NCI-H510A (cell line): ENCODE measurements at places on chromosomes 4 and X.

- no peak for DNase-seq
These were observed 246.8 kb upstream of the NWD2 start for GRCh38 chr4:36997727-36998126.

- DNase-seq: no peak
These were observed 33.7 kb downstream of the PIGG start for GRCh38 chr4:532588-533317.

- DNase-seq: no peak
These were observed 166.9 kb upstream of the KLF3 start for GRCh38 chr4:38497121-38497520.

- DNase-seq: no peak
These were observed 577.4 kb upstream of the INTU start for GRCh38 chr4:127055357-127055756.

DNA sequence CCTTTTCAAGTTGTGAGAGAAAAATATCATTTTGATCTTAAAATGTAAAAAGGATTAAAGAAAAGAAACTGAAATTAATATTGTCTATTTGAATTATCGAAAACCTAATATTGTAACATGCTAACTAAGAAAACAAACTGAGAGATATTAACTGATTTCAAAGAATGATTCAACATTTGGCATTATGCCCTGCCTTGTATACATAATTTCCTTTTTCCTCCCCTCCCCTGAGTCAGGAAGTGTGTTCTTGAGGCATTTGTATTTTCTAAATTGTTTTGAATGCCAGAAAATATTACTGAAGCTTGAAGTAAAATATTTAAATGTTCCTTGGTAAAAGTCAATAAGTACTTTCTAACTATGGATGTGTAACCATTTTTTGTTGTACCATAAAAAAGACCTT lies 49.4 kb downstream of the RPS6KA3 start:
- no peak for DNase-seq

DNA sequence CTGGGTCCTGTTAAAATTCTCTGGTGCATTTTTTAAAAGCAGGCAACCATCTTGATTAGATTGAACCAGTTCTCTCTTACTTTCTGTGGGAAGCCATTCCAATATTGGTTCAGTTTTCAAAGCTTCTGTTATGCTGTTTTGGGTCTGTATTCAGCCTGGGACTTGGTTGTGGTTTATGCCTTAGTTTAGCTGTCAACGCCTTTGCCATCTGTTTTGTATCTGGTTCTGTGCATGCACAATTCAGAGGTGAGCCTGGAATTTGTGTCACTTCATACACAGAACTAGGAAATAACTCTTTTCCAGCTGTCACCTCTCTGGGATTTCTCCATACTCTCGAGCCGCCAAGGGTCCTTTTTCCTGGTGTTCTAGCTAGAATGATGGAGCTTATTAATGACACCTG lies 46.2 kb downstream of the STAP1 start:
- DNase-seq: no peak

DNA sequence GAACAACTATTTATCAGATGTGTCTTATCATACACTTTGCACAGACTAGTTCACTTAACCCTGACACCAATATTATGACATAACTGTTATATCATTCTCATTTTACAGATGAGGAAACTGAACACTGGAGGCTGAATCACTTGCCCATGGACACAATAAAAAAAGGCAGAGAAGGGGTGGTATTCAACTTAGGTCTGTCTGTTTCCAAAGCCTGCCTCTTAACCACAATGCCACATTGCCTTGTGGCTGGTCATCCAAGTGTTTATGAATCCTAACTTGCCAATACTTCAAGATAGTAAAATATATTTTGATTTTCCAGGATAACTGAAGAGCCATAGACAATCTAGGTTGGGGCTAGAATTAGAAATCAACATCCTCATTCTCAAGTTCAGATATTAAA lies 327.8 kb downstream of the NR3C2 start:
- DNase-seq: no peak

GRCh38 chrX:138691186-138691585 lies 20.3 kb downstream of the FGF13 start:
- DNase-seq: no peak
